ENCODE measurements at places on chromosomes 13 and 19. TPM values are rescaled to one million over a fixed set of nuclear protein-coding genes. Genes with fewer than 3 reads are reported as not detected.

Gene KLK4
- not detected for total RNA-seq

Gene TEX26
- total RNA-seq = 1.2 TPM

Gene CALR3
- not detected for total RNA-seq

Gene CLEC11A
- total RNA-seq = 2.4 TPM

Gene COMP
- total RNA-seq = not detected

Gene RASGRP4
- under 0.01 TPM for total RNA-seq

Gene STOML3
- not detected for total RNA-seq

Gene METTL21C
- total RNA-seq = 0.41 TPM

Gene NUDT19
- total RNA-seq = 7.3 TPM

Gene MEDAG
- 0.82 TPM for total RNA-seq

Gene SWSAP1
- total RNA-seq = 0.82 TPM

Gene ADAT3
- total RNA-seq = 1.2 TPM

Gene HSH2D
- under 0.01 TPM for total RNA-seq

Gene ZNF709
- total RNA-seq = 37.5 TPM

Gene SKA3
- 16.3 TPM for total RNA-seq

Gene OLFM4
- total RNA-seq = 0.41 TPM

Gene CYP2A6
- total RNA-seq = not detected

Gene SLAIN1
- total RNA-seq = 506 TPM

Gene ZNF888
- total RNA-seq = 3.3 TPM

Gene ZNF525
- 37.5 TPM for total RNA-seq

Gene POLR1G
- total RNA-seq = 3.7 TPM

Gene NXNL1
- total RNA-seq = not detected

Gene RYR1
- 4.5 TPM for total RNA-seq

Gene SRRM5
- not detected for total RNA-seq

Gene RB1
- 35.9 TPM for total RNA-seq

Gene CGB5
- total RNA-seq = not detected

Gene LRP3
- total RNA-seq = 93.8 TPM

Gene CEACAM19
- total RNA-seq = 0.82 TPM

Gene KRTDAP
- total RNA-seq = not detected

Gene ERICH6B
- total RNA-seq = not detected

Gene PEX11G
- total RNA-seq = 1.2 TPM

Gene ZNF254
- total RNA-seq = 112 TPM

Gene ZNF681
- 21.6 TPM for total RNA-seq

Gene ZNF256
- 19.6 TPM for total RNA-seq

Gene GNA15
- total RNA-seq = 0.82 TPM

Gene ATP4A
- not detected for total RNA-seq

Gene LACC1
- 9.4 TPM for total RNA-seq

Gene SLC8A2
- total RNA-seq = 25.3 TPM

Gene PCDH20
- 17.9 TPM for total RNA-seq

Gene VSTM1
- total RNA-seq = not detected

Gene ZNF805
- 28.9 TPM for total RNA-seq

Gene LMTK3
- 10.6 TPM for total RNA-seq

Gene KCNC3
- total RNA-seq = 1.2 TPM

Gene OLFM2
- 86.4 TPM for total RNA-seq

Gene SMIM44
- not detected for total RNA-seq

Gene KCNK6
- total RNA-seq = 0.41 TPM
